NCI-H446 (cell line): ENCODE measurements at places on chromosomes 1 and 21.

GRCh38 chr1:165352442-165353293 is 3.8 kb downstream of the LMX1A start:
- no peak for DNase-seq

DNA sequence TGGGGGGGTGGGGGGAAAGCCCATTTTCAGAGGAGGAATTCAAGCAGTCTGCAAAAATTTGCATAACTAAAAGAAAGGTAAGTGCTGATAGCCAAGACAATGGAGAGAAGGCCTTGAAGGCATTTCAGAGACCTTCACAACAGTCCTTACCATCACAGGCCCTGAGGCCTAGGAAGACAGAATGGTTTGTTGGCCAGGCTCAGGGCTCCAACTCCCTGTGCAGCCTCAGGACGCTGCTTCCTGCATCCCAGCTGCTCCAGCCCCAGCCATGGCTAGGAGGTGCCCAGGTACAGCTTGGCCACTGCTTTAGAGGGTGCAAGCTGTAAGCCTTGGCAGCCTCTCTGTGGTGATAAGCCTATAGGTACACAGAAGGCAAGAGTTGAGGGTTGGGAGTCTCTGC is 571.6 kb downstream of the MATN1 start:
- DNase-seq: no peak

DNA sequence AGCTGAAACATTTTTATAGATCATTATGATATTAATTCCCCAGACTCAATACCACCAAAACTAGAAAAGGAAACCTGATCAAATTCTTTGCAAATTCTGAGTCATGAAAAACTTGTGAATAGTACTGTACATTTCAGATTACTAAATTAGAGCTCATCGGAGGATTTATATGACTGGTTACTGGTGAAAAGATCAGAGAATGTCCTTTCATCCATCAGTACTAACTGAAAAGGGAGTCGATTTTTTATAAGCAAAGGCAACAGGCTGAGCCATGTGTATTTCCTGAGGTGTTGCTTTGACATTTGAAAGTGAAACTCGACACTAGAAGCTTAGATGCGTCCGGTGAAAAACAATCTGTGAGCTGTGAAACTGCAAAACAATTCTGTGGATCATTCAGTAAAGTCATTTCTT is 155.7 kb downstream of the TNFSF18 start:
- no peak for DNase-seq

- no peak for DNase-seq
Measured at GRCh38 chr1:246434335-246434734, 72.7 kb downstream of the SMYD3 start.

DNA sequence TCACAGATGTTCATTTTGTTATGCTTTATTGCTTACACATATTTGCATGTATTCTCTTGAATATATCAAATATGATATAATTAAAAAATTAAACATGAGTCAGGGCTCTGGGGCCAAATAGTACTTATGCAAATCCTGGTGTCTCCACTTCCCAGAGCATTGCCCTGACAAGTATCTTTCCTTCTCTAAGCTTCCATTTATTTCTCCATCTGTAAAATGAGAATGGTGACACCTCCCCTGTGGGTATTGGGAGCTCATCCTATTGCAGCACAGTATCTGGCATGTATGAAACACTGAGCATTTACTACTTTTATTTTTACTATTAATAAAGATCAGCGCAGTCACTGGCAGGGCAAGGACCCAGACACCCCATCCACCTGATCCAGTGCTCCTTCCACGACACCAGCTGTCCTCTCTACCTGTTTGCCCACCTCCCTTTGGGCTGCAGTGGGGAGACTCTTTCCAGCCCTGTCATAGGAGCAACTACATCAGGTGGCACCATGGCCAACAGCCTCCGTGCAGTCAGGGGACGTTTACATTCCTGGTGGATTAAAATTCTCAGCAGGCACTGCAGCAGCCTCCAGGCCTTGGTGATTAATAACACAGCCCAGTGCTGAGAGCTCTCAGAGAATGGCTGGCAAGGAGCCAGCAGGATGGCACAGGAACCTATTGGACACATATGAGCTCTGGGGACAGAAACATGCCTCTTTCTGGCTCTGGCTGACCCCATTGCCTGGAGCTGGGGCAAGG is 113.0 kb downstream of the DMRTB1 start:
- DNase-seq: peak; percentile 78

GRCh38 chr1:195335541-195335940 is 1272.7 kb downstream of the KCNT2 start:
- no peak for DNase-seq

GRCh38 chr1:9705337-9706093 is 54.0 kb downstream of the PIK3CD start:
- no peak for DNase-seq

GRCh38 chr1:101309334-101310311 is 72.8 kb downstream of the S1PR1 start:
- peak; percentile 68 for DNase-seq

GRCh38 chr1:115134850-115135480 is 45.7 kb upstream of the TSPAN2 start:
- no peak for DNase-seq

DNA sequence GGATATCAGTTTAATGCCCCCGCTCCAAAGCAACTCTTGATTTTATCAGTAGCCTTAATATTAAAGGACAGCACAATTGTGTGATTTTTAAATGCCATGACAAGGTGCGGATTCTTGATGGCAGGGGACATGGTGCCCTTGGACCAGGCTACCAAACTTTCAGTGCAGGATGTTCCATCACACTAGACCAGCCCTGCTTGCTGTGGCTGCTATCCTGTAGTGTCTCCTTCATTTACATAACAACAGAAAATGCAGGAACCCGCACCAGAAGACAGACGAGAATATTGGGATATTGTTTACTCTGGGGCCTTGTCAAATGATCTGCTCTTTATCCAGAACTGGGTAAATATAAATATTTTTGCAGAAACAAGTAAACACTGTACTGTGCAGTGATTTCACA is 229.3 kb upstream of the PKN2 start:
- DNase-seq: no peak

GRCh38 chr1:59128784-59129227 is 168.1 kb upstream of the FGGY start:
- DNase-seq: no peak

DNA sequence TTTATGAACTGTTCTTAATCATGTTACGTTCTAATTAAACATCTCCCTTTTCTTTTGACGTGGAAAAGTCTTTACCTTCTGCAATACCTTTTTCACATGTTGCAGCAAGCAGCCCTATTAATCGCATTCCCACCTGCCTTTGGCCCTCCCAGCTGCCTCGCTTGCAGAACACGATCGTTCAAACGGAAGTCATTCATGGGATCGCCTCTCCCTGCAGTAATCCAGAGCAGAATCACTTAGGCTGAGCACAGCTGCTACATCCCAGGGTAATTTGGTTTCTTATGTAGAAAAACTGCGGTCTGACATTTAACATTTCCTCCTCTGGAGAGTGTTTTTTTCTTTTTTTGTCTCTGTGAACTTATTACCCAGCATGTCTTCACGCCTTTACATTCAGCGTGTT is 206.3 kb downstream of the KIF26B start:
- no peak for DNase-seq

- no peak for DNase-seq
Measured at GRCh38 chr1:221069178-221069903, 190.1 kb downstream of the HLX start.

DNA sequence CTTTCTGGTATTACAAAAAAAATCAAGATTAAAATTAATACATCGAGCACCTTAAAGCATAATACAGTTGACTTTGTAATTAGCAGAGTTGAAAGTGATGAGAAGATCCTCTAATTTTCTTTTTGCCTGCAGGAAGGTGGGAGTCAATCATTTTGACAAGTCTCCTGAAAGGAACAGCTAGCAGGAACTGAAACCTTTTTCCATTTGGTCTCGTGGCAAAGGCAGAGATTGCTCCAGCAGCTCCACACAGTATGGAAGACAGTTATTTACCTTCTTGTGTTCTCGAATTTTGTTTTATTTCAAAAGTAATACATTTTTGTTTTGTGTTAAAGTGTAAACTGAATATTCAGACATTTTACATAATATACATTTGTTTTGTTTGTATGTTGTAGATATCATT is 7.7 kb downstream of the S100PBP start:
- no peak for DNase-seq

GRCh38 chr1:9110669-9111356 is 18.1 kb downstream of the GPR157 start:
- DNase-seq: peak; percentile 80

- DNase-seq: no peak
Measured at GRCh38 chr1:18583326-18583941, 47.2 kb upstream of the PAX7 start.

DNA sequence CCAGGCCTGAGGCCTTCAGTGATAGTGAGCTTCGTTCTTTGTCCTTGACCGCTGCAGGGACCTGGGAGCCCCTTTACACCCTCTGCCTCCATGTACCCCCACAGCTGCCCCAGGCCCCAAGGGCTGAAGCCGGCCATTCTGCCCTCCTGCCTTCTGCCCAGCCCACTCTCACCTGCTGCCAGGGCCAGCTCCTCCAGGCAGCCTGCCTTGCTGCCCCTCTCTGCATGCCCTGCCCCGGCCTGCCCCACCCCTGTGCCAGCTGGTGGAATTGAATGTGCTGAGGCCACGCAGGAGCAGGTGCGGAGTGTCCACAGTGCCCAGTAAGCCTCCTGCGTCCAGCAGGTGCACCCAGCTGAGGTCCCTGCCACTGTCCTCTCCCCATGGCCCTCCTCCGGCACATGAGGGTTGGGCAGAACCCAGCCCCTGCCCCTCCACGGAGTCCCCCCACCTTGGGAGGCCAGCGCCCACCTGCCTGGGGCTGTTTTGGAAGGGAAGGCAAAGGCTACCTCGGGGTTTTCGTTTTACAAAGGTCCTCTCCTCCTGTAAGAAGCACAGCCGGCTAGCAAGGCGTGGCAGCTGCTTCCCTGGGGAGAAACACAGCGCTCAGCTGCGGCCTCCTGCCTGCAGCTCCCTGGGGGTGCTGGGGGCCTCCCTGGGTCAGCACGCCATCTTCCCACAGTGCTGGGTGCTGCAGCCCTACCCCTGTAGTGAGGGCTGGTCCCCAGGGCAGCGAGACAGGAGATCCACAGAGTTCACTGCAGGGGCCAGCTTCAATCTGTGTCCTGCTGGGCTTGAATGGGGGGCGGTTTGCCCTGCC is 21.0 kb downstream of the MMEL1 start:
- no peak for DNase-seq

DNA sequence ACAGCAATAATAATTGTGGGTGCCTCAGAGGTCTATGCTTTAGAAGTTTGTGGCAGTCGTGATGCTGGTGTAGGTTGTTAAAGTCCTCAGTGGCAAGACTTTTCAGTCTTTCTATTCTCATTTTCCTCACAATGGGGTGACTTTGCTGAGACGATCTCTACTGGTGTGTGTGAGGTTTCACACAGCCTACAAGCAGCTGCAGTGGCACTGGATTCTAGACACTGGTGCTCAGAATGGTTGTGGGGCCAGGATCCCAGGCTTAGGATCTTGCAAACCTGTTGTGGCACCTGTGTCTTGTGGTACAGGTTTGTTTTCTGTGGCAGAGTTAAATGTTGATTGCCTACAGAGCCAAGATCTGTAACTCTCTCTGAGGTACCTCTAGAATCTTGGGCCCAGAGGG is 581.2 kb downstream of the PTPRC start:
- DNase-seq: no peak

DNA sequence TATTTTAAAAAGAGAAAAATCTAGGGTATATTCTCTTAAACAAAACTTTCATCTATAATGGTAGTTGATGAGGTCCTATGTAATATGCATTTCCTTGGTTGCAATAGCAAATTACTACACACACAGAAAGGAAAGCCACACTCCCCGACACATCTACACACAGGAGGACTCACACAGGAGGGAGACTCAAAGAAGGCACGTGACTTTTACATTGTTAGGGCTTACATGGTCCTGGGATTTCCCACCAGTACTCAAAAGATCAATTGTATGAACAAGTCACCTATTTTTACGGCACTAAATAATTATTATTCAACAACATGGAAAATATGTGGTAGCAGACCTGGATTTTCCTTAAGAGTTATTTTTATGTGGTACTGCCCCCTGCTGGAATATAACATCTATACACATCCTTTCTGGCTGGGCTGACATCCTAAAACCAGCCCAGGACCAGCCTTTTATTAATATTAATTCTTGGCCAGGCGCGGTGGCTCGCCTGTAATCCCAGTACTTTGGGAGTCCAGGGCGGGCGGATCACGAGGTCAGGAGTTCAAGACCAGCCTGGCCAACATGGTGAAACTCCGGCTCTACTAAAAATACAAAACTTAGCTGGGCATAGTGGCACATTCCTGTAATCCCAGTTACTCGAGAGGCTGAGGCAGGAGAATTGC is 33.9 kb upstream of the LGALS8 start:
- peak; percentile 40 for DNase-seq

- no peak for DNase-seq
Measured at GRCh38 chr1:23448846-23449245, 24.3 kb upstream of the TCEA3 start.

- no peak for DNase-seq
Measured at GRCh38 chr1:58064166-58064565, 482.4 kb downstream of the OMA1 start.

DNA sequence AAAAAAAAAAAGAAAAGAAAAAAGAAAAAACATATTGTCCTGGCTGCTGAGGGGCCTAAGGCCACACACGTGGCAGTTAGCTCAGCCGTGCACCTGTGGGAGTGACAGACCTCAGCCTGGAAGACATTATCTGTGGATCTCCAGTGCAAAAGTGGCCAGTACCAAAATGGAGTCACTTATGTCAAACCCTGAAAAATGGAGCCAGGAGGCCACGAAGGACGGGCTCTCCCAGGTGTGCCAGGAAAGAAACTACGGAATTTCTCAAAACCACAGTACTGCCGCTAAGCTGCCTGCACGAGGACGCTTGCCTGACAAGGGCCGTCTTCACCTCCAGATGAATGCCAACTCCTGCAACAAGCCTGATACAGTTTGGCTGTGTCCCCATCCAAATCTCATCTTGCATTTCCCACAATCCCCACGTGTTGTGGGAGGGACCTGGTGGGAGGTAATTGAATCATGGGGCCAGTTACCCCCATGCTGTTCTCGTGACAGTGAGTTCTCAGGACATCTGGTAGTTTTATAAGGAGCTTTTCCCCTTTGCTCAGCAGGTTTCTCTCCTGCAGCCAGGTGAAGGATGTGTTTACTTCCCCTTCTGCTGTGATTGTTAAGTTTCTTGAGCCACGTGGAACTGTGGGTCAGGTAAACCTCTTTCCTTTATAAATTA is 5.3 kb upstream of the MIB2 start:
- DNase-seq: no peak

DNA sequence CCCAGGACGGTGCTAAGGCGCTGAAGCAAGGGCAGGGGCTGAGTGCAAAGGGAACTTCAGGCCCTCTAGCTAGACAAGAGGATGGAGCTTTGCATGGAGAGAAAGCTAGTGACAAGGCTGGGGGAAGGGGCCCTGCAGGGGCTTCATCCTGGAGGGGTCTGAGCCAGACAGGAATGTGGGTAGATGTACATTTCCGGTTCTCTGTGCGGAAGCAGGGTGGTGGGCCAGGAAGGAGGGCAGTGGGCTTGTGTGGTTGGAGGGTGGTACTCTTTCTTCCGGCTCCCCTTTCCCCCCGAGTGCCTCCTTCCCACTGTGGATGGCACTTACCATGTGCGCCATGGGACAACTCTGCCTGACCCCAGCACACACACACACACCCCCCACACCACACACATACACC is 1.5 kb downstream of the KISS1 start:
- no peak for DNase-seq

GRCh38 chr1:155038602-155039307 is 5.1 kb downstream of the DCST1 start:
- no peak for DNase-seq
